ENCODE measurements at places on chromosomes 6 and 20.

GRCh38 chr20:53917145-53918019 is 153.0 kb downstream of the BCAS1 start:
- no peak for DNase-seq

DNA sequence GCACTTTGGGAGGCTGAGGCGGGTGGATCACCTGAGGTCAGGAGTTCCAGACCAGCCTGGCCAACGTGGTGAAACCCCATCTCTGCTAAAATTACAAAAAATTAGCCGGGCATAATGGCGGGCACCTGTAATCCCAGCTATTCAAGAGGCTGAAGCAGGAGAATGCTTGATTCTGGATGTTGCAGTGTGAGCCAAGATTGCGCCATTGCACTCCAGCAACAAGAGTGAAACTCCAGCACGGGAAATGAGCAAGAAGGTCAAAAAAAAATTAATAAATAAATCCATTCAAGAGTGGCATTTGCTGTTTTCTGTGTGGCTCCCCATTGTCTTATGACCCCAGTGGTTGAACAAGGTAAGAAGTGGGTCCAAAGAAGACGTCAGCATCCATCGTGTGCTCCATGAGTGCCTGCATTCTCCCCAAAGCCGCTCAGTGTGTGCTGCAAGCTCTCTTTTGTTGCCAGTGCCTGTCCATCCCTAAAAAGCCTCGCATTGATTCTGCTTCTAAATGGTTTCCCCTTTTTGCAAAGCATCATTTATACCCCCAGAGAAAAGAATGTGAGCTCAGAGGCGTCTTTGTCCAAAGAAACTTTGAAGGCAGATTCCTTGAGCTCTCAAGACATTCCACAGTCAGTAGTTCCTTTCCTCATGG is 38.8 kb upstream of the MAP3K4 start:
- no peak for DNase-seq

DNA sequence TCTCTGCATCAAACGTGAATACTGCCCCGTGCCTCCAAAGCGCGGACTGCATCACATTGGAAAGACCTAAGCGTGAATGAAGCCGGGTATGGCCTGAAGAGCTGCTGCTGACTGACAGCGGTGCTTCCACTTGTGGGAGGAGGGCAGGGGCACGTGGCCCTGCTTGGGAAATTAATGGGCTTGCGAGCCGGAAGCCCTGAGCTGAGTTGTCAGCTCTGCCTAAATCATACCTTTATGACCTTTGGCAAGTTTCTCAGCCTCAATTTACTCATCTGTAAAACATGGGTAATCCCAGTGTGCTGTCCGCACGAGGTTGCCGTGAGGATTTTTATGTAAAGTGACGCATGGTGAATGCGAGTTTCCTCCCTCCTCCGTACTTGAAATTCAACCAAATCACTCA is 67.0 kb upstream of the FOXQ1 start:
- no peak for DNase-seq

- DNase-seq, result no peak
Measured at GRCh38 chr6:134372603-134373281, 54.8 kb upstream of the SGK1 start.

DNA sequence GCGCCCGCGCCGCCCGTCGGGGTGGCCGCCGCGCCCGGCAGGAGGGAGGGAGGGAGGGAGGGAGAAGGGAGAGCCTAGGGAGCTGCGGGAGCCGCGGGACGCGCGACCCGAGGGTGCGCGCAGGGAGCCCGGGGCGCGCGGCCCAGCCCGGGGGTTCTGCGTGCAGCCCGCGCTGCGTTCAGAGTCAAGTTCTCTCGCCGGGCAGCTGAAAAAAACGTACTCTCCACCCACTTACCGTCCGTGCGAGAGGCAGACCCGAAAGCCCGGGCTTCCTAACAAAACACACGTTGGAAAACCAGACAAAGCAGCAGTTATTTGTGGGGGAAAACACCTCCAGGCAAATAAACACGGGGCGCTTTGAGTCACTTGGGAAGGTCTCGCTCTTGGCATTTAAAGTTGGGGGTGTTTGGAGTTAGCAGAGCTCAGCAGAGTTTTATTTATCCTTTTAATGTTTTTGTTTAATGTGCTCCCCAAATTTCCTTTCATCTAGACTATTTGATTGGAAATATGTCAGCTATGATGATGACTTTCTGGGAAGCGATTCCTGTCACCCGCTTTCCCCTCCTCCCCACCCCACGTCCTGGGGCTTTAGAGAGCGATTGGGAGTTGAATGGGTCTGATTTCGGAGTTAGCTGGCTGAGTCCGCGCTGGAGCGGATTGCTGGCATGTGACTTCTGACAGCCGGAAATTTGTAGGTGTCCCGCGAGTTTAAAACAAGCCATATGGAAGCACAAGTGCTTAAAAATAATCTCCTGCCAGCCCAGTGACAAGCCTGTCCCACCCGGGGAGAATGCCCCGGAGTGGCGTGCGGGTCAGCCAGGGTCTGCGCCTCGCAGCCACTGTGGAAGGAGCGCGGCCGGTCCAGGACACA is 1.1 kb downstream of the ESR1 start:
- no peak for DNase-seq

DNA sequence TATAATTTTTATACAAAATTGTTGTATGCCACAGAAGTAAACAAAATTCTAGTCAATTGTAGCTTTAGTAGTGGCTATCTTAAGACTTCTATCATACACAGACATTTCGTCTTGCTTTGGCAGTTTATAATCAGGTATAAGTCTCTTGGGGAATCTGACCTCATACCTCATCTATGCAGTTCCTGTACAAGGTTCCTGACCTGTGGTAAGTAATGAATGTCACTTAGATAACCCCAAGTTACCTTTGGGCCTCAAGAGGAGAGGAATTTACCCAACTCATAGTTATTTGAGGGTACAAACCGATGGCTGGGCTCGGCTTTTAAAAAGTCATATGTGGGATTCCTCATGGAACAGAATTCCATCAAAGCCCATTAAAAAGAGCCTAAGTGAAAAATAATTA is 58.8 kb upstream of the UNC93A start:
- no peak for DNase-seq

- no peak for DNase-seq
Measured at GRCh38 chr6:4962905-4963304, 40.9 kb downstream of the RPP40 start.

DNA sequence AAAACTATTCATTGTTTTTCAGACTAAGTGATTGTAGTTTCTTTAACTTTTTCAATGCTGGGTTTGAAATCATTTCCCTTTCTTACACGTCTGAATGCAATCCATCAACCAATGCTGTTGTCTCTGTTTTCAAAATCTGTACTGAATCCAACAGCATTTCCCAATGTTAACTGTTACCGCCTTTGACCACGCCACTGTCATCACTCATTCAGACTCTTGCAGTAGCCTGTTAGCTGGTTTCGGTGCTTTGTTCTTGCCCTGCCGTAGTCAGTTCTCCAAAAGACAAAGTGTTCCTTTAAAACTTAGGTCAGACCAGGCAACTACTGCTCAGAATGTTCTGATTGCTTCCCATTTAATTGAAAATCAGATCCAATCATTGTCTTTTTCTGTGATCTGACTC is 131.3 kb downstream of the PLCB4 start:
- DNase-seq, result no peak
